Inflammatory macrophage treated with lipopolysaccharide for 4 hours (primary cell): ENCODE measurements at places on chromosomes 1 and 21.

- no peak for DNase-seq
Observed at GRCh38 chr1:8708259-8708658, 109.2 kb downstream of the RERE start.

DNA sequence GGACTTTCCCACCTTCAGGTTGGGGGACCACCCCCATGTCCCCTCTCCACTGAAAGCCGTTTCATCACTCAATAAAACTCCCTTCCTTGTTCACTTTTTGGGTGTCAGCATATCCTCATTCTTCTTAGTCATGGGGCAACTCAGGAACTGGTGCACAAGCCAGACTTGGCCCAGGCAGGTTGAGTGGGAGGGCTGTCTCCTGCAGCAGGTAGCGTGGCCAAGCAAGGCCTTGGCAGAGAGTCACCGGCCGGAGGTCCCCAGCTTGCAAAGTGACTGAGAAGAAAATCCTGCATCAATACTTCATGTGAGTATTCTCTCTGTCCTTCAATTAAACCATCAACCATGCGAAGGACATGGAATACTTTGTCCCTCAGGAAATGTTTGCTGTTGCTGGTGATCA is 148.9 kb downstream of the RHOU start:
- DNase-seq, result no peak

DNA sequence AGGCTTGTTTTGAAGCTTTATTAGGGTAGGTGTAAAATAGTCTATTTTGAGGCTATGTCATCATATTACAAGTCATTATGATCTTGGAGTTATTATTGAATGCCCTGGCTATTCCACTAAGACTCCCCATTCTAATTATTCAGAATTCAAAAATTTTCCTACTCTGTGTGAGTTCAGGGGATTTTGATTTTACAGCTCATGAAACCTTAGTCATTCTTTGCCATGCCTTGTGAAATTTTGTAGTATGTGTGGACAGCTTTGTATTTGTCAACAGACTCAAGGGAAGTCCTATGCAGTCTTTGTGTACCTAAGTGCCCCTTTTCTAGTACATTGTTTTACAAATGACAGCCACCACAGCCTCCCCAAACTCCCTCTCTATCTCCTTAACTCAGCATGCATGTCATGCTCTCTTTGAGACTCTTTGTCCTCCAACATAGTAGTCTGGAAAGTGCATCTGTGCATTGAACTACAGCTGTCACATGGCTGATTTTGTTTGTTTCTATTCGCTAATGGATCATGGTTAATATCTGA is 28.0 kb downstream of the CD1D start:
- DNase-seq, result peak; percentile 44

DNA sequence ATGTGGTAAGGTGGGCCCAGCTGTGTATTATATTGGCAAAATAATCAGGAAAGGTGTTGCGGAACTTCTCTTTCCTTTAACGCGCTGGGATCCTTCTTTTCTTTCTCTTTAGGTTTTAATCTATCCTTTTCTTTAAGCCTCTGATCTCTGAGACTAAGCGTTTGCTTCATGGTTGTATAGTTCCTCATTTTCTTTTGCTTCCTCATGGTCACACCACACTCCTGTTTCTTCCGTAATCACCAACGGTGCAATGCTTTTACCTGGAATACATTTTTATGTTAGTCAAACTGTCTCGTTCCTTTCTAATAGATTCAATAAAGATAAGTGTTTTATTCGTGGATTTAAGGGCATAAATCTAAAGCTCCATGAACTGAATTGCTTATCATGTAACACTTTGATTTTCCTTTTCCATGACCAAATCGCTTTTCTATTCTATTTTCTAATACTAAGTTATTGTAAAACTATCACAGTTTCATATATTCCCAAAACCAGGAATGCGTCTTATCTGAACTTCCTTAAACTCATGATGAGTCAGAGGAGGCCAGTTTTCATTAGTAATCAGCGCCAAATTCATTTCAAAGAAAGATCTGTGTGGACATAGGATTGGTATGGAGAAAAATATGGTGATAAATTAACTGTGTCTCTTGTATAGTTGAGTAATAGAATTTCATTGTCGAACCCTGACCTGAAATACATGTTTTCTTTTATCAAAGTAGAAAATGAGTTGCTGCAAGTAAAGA is 12.2 kb downstream of the SDCCAG8 start:
- peak; percentile 77 for DNase-seq

DNA sequence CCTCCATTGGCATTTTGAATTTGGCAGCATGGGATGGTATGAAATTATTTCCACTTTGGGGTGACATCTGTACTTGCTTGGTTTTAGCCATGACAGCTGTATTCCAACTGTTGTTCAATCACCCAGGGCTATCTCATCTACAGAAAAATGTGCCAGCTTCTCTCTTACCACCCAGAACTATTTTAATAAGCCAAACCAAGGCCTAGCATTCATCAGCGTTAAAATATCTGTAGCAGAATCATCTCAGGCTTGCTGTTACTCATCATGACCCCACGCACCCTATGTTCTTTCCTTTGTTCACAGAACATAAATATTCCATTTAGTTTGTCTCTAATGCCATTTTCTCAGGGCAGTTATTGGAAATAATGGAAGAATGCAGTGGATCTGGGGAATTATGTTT is 49.8 kb downstream of the GIPC2 start:
- no peak for DNase-seq

- peak; percentile 67 for DNase-seq
Observed at GRCh38 chr1:179058487-179059483, 23.1 kb upstream of the TOR3A start.

DNA sequence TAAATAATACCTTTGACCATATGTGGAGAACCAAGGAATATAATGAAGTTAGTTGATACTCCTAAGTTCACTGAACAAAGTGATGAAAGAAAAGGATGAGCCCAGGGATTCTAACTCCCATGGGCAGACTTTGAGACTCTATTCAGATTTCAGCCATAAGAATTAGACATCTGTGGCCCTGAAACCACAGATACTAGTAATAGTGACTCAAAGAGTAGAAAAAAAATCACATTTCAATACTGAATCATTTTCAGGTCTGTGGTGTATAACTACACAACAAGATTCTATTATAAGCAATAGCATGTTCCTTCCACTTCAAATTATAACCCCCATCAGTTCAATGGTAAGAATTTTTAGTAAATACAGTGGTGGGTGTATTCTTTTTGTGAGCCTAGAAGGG is 16.4 kb upstream of the F13B start:
- DNase-seq, result no peak
